Stimulated activated CD4-positive, alpha-beta T cell treated with anti-CD3 and anti-CD28 coated beads, Interleukin-2, amount 100 ng/mL, for 48 hours (primary cell): ENCODE measurements at places on chromosomes 2 and 18.

DNA sequence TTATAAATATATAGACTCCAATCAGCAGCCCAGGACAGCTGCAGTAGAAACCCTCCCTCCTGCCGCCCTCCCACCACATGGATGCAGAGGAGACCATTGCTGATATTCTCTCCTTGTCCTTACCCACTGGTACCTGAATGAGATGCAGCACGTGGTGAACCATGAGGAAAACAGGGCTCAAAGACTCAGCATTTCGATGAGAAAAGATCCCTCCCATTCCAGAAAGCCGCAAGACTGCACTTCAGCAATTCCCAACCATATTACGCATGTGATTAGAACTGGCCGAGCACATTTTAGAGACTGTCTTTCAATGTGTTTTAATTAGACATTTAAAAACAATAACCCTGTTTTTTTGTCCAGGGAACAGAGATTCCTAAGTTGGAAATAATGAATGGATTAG lies 125.5 kb downstream of the NRP2 start:
- DNase-seq, result no peak

DNA sequence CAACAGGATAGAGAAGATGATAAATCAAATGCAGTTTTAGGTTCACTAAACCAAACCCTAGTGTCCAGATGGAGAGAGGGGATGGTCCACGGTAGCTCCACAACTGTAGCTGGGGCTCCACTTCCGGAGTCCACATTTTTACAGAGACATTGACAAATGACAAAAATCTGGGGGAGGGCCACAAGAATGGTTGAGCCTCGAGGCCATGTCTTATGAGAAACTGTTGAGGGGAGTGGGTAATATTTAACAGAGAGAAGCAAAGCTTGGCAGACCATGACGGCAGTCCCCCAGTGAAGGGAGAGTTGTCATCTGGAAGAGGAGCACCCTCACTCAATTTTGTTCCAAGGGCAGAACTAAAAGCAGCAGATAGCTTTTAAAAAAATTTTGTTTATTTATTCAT lies 17.6 kb upstream of the EPHA4 start:
- no peak for DNase-seq

- DNase-seq, result no peak
Observed at GRCh38 chr18:9066358-9066757, 36.1 kb upstream of the NDUFV2 start.

GRCh38 chr2:73081181-73081671 lies 9.7 kb upstream of the SFXN5 start:
- no peak for DNase-seq

GRCh38 chr18:61891894-61892293 lies 913 bp downstream of the RNF152 start:
- DNase-seq, result no peak

- no peak for DNase-seq
Observed at GRCh38 chr2:109374548-109375130, 239.1 kb downstream of the SEPTIN10 start.

DNA sequence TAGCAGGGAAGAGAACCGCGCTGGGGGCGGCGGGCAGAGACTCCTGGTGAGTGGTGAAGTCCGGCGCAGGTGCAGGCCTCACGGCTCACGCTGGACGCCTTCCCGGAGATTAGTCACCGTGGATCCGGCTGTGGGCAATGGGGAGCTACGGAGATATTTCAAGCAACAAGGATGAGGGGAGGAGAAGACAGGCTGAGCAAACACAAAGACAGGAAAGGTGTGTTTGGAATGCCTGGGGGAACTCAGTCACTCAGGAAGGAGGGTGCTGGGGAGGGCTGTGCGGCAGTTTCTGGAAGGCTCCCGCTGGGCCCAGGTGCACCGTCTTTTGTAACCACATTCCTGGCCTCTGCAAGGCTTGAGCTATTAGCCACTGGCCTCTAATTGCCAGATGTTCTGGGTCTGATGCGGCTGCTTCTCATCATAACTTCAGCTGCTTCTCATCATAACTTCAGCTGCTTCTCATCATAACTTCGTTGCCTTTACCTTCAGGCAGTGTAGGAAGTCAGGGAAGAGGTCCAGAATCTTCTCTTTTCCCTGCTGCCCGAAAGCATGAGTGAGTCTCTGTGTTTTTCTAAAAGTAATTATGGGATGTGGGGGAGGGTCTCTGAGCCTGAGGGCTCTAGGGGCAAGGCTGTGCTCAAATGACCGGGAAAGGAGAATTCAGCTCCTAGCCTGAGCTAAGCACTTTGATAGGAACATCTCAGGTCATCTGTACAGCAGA lies 118.9 kb downstream of the PXDN start:
- no peak for DNase-seq

- DNase-seq, result no peak
Observed at GRCh38 chr2:61257446-61257845, 95.5 kb downstream of the C2orf74 start.

DNA sequence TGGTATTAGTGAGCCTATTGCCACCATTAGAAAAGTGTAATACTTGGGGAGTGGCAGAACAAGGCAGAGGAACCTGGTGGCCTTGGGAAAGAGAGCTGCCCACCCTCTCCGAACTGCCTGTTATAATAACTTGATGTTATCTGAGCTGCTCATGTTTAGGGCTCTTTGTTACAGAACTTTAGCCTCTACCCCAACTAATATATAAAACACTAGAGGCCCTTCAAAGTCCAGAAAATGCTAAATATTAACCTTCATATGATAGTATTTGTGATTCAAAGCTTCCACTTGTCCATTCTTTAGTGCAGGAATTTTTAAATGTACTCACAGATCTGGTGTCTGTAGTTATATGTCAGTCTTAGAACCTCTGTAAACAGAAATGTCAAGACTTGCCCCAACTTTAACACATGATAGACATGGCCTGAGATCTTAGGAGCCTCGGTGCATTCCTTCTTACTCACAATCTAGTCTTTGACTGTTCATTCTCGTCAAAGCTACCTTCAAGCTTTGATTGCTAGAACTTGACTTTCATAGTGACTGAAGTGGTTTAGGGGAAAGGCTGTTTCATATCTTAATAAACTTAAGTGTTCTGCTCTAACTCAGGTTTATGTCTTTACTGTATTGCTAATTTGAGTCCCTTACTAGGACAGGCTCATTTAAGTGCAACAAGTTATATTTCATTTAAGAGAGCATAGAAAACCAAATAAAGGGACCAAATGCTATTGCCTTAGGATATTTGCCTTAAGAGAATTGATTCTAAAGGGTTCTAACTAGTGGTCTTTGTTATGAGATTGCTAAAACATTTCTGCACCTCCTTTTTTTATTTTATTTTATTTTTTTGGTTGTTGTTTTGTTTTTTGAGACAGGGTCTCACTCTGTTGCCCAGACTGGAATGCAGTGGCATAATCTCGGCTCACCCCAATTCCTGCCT lies 41.6 kb downstream of the DDX1 start:
- no peak for DNase-seq
